ENCODE measurements at places on chromosomes 12 and 14. TPM values are rescaled to one million over a fixed set of nuclear protein-coding genes. Genes with fewer than 3 reads are reported as not detected.

KERA gene
- not detected for total RNA-seq

SLC25A47 gene
- total RNA-seq: not detected

PARPBP gene
- 10.1 TPM for total RNA-seq

PLEK2 gene
- total RNA-seq: 8.7 TPM

SLC22A17 gene
- 8.1 TPM for total RNA-seq

KIF5A gene
- 0.50 TPM for total RNA-seq

TGM1 gene
- total RNA-seq: 0.55 TPM

TBC1D30 gene
- total RNA-seq: 0.87 TPM

RBP5 gene
- 0.12 TPM for total RNA-seq

DLGAP5 gene
- 112 TPM for total RNA-seq

SDR9C7 gene
- total RNA-seq: not detected

FGF23 gene
- not detected for total RNA-seq

KRT72 gene
- not detected for total RNA-seq

CISTR gene
- not detected for total RNA-seq

IL23A gene
- total RNA-seq: not detected

PPTC7 gene
- 12.4 TPM for total RNA-seq

LHX5 gene
- not detected for total RNA-seq

LARP4 gene
- total RNA-seq: 42.6 TPM

NPFF gene
- not detected for total RNA-seq

SPIC gene
- total RNA-seq: not detected

PAX9 gene
- total RNA-seq: under 0.01 TPM

OTX2 gene
- total RNA-seq: not detected

TMEM132C gene
- not detected for total RNA-seq

FOXA1 gene
- total RNA-seq: not detected

Measured in uterine smooth muscle cell (primary cell).